ENCODE measurements at places on chromosomes 7 and 10.

GRCh38 chr7:139830292-139830691 lies 1.2 kb downstream of the TBXAS1 start:
- DNase-seq = no peak

DNA sequence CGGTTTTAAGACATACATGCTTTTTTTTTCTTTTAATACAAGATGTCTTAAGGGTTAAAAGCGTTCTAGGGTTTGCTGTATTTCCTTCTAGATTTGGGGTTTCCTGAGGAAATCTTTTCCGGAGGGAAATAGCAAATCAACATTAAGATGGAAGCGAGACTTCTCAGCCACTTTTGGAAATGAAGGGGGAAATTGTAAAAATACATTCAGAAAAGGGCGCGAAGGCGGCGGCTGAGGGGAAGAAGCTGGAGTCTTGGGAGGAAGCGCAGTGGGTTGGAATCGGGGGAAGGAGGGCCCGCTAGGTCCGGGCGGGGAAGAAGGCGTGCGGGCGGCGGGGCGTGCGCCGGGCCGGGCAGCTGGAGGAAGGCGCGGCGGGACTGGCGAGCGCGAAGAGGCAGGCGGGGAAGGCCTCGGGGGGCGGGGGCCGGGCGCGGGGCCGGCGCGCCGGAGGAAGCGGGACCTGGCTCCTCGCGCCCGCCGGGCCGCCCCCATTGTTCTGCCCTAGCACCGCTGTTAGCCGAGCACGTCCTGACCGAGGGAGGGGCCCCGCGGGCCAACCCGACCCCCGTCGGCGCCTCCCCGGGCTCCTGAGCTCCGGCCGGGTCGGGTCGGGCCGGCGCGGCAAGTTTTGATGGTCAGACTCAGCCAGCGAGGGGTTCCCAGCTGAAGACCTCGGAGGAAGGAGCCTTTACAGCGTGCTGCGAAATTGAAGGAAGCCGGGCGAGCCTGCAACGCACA lies 1.5 kb upstream of the SKIDA1 start:
- peak; percentile 57 for DNase-seq

GRCh38 chr7:141133646-141134045 lies 59.8 kb downstream of the TMEM178B start:
- no peak for DNase-seq

DNA sequence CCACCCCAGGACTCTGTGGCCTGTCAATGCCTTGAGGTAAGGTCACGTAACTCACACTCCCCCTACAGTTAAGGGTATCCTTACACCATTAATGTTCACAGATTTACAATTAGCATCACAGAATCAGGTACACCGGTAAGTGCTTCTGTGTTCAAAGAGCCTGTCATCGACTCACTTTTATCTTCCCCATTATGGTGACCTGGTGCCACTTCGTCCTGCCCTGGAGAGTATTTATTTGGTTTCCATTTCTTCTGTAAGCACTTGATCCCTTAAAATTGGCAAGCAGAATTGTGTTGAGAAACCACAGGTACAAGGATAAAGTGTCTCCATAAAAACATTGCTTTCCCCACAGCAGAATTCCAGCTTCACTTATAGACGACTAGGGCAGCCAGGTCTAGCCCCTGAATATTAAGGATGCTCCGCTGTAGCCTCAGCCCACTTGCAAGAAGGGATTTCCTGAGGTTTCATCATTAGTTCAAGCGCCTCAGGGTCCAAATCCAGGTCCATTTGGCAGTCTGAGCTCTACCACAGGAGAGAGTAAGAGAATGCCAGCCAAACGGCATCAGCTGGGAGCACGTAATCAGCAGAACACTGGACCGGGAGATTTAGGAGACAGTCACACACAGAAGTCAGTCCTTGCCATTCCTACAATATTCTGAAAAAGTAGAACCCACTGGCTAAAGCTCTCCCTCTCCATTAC lies 10.1 kb downstream of the ATXN7L1 start:
- DNase-seq = no peak

DNA sequence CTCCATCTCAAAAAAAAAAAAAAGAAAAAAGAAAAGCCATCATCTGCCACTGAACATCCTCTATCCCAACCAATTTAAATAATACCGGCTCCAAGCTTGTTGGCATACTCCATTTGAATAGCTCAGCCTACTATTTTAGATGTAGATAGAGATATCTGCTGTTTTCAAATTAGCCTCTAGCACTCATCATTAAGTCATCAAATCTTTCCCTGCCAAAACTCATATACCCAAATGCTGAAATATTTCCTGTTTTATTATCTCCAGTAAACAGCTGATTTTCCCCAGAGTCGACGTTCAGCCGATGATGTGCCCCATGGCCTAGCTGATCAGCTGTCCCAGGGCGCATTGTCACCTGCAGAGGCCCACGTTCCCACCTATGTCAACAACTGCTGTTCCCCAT lies 34.5 kb upstream of the FRMD4A start:
- no peak for DNase-seq

- no peak for DNase-seq
These were observed 101.4 kb downstream of the ITGB8 start for GRCh38 chr7:20432071-20432470.

DNA sequence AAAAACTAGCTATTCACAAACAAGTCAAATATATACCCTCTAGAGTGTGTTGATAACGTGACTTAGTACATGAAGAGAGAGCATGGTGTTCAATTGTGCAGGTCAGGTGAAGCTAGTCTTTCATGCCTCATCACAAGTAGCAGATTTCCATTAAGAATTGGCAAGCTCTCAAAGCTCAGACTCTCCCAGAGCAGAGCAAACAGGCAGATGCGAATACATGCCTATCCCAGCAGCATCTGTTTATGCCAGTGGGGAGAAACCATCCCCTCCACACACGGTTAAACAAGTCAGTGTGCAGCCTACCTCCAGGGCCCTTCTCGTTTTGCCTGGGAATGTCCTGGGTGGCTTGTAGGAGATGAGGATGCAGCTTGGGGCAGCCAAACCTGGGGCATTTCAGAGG lies 532.5 kb upstream of the C7orf33 start:
- no peak for DNase-seq

- no peak for DNase-seq
These were observed 3.6 kb downstream of the CASP7 start for GRCh38 chr10:113683300-113683699.

GRCh38 chr7:23353172-23353571 lies 54.0 kb downstream of the MALSU1 start:
- no peak for DNase-seq

GRCh38 chr10:34473174-34474008 lies 341.7 kb downstream of the PARD3 start:
- DNase-seq = no peak

GRCh38 chr10:129079705-129080104 lies 387.3 kb upstream of the MGMT start:
- no peak for DNase-seq

DNA sequence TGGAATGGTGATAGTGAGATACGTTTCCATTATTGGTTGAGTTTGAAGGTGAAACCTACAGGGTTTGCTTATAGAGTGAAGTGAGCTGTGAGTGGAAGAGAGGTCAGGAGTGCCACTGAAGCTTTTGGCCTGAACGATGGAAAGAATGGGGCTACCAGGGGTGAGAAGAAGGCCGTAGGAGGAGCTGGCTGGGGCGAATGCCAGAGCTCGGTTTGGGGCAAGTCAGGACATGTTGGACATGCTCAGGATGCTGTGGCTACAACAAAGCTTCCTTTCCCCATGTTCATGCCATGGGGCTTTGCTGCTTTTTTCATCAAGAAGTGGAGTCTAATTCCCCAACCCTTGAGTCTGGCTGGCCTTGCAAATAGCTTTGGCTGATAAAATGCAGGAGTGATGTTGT lies 253.7 kb downstream of the GLRX3 start:
- DNase-seq = no peak

- DNase-seq = peak; percentile 7
These were observed 760 bp downstream of the THNSL1 start for GRCh38 chr10:25017154-25017590.

DNA sequence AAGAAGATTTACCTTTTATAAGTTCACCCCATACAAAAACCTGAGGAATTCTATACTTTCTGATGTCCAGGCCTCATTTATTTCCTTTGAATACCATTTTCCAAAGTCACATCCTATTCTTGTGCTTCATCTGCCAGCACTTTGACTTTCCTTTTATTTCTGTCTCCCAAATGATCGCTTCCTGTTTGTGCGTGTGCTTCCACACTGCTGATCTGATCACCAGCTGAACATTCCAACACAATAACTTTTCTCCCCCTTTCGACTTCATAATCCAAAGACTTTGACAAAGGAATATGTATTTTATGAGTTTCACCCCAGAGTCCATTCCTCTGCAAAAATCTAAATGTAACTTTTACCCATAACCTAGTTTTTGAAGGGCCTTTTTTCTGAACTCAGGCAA lies 3.1 kb downstream of the ELAPOR2 start:
- DNase-seq = no peak

- DNase-seq = no peak
These were observed 61.0 kb upstream of the SFMBT2 start for GRCh38 chr10:7471720-7472367.

DNA sequence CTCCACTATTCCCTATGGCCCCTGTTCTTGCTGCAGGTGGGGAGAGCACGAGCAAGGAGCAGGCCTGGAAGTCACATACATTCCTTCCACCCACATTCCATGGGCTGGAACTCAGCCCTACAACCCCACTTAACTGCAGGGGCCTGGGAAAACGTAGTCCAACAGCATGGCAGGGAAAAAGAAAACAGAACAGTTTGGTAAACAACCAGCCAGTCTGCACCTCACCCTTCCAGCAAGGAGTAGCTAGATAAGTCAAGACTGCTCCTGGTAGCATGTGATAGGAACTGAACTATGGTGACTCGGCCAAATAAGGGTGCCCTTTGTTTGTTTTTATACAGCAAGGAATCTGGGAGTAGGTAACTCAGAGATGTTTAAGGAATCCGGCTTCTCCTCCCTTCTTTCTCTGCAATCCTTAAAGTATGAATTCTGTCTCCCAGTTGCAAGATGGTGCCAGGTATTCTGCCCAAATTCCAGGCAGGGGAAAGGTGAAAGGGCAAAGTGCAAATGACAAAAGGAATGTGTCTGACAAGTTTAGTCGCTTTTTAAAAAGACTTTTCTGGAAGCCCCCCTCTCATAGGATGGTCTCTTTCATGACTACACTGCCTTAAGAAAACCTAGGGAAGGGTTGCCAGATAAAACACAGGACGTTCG lies 311.7 kb upstream of the NEBL start:
- DNase-seq = no peak

- DNase-seq = no peak
These were observed 197.6 kb downstream of the RAPGEF5 start for GRCh38 chr7:22159341-22159740.

DNA sequence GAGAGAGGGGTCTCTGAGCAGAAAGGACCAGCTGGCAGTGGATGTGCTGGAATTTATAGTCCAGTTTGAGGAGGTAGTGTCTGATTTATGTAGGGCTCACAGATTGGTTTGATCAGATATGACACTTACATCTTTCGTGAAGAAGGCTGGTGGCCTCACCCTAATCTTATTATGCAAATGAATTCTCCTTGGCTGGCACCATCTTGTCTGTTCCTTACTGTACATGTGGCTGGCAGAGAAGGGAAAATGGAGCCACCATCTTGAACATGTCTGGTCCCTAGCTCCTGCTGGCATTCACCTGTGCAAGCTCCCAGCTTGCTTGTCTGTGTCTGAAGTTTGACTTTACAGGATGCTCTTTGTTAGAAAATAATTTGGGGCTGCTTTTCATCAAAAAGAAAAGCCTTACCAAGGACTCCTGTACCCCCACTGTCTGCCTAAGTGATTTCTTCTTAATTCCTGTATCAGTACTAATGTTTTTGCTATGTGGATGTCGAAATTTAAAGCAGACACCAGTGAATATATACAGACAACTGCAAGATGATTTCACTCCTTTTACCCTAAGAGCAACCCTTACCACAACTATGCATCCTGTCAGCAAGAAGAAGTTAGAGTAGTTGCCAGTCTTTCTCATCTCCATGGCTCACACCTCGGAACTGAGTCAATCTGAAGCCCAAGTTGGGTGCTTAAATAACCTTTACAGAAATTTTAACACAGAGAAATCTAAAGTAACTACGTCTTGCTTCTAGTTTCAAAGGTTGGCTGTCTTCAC lies 322.0 kb upstream of the SEMA3D start:
- no peak for DNase-seq

GRCh38 chr7:112963634-112964033 lies 123.0 kb downstream of the GPR85 start:
- DNase-seq = no peak

DNA sequence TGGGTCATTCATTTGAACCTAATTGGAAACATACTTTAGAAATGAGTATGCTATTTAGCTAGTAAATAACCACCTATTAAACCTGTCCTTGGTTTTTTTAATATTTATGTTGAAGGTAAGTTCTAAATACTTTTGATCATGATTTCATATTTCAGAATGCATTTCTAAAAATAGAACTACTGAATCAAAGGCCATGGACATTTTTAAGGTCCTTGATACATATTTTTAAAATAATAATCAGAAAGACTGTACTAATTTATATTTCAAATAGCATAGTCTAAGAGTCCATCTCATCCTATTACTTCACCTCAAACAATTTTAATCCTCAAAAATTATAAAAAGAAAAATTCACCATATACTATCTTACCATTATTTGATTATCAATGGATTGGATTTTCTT lies 102.1 kb upstream of the AKR1E2 start:
- DNase-seq = no peak

DNA sequence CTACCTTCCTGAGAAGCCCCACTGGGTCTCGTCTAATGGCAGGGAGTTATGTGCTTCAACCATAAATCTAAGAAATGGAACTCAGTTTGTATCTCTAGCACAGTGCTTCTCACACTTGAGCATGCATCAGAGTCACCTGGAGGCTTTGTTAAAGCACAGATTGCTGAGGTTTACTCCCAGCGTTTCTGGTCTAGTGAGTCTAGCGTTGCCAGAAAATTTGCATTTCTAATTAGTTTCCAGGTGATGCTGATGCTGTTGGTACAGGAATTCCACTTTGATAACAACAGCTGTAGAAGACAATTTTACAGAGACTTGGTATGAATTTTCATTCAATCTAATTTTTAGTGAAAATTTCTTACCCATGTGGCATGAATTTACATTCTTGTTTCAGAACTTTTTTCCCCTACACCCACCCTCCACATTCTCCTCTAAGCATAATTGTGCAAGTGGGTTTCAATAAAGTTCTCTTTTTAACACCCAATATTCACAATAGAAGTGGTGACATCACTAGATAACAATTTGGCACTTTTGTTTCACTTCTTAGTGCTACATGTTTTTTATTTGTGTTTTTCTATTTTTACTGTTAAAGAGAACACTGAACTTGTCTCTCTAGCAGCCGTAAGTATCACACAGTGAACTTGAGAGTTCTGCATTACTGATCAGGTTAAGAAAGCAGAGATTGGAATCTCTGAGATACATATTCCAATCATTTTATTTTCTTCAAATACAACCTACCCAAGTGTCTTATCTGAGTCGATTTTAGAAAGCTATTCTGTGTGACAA lies 48.4 kb upstream of the BET1 start:
- DNase-seq = no peak
